Myocyte (in vitro differentiated cells): ENCODE measurements at places on chromosomes 1 and 21. TPM values are rescaled to one million over a fixed set of nuclear protein-coding genes. Genes with fewer than 3 reads are reported as not detected.

- DNase-seq = peak; percentile 23
These were observed 6.3 kb downstream of the CELF3 start for GRCh38 chr1:151710187-151710840.

The DMRTA2 gene
- 0.21 and 0.43 TPM in 2 replicates for total RNA-seq

DNA sequence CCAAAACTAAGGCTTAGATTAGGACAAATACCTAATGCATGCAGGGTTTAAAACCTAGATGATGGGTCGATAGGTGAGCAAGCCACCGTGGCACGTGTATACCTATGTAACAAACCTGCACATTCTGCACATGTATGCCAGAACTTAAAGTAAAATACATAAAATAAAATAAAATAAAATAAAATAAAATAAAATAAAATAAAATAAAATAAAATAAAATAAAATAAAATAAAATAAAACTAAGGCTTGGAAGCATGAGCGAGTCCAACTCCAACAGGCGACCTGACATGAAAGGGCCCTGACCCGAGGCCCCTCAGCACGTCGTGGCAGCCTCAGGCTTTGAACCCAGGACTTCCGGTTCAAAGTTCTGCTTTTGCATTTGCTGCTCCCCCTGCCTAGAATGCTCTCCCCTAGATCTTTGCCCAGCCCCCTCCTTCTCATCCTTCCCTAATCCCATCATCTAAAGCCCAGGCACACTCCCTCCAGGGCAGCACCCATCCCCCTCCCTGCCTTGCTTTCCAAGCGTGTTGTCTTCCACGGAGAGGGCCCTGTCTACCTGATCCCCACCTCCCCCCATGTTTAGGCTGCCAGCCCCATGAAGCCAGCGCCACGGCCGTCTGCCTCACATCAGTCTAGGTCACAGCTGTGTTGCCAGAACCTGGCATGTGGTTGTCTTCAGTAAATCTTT is 64.3 kb downstream of the TAS1R2 start:
- DNase-seq = no peak

The TDRD5 gene
- not detected in 2 replicates for total RNA-seq

- DNase-seq = no peak
These were observed 43.5 kb downstream of the TCEANC2 start for GRCh38 chr1:54096877-54097240.

The PAX7 gene
- 0.36 TPM in 1 of 2 replicates, not detected in the other for total RNA-seq

DNA sequence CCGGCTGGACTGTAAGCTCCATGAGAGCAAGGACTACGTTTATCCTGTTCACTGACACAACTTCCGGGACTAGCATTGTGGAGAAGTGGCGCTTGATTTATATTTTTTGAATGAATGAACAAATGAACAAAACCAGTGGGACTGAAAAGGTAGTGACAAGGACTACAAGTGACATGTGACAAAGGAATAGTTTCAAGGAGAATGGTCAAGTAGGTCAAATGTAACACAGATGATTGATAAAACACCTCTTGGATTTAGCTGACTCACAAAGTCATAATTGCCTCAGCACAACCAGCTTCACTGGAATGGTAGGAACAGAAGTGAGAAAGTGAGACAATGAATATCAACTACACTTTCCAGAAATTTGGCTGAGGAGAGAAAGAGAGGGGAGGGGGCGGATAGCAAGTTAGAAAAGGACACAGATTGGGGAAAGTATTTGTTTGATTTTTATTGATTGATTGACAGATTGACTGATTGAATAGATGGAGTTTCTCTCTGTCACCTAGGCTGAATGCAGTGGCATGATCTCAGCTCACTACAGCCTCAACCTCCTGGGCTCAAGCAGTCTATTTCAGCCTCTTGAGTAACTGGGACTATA is 14.2 kb downstream of the MTF1 start:
- no peak for DNase-seq

The BRINP3 gene
- 0.05 and 0.08 TPM in 2 replicates for total RNA-seq
